ENCODE measurements at places on chromosomes 1 and 21.

DNA sequence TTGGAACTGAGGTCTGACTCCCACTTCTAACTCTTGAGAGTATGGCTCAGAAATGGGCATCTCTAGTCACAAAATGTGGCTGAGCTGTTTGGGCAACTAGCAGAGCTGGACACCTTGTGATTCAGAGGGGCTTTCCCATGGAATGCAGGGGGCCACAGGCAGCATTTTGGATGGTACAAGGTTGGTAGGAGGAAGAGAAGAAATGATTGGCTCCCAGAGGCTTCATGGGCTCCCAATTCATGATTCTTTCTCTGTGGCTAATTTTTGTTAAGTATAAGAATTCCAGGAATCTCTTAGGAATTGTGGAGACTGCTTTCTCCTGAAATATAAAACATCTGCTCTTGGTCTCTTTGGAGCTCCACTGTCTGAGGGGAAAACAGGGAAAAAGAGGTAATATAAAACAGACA, 49.7 kb downstream of the PBX1 start:
- no peak for DNase-seq

GRCh38 chr1:181479137-181479745, 4.1 kb upstream of the CACNA1E start:
- DNase-seq, result peak; percentile 47

- peak; percentile 30 for DNase-seq
These were observed 3.1 kb downstream of the ACTA1 start for GRCh38 chr1:229430761-229431283.

- no peak for DNase-seq
These were observed 157.8 kb upstream of the JUN start for GRCh38 chr1:58941471-58942289.

GRCh38 chr21:44834231-44834950, 16.5 kb upstream of the SUMO3 start:
- DNase-seq, result no peak

DNA sequence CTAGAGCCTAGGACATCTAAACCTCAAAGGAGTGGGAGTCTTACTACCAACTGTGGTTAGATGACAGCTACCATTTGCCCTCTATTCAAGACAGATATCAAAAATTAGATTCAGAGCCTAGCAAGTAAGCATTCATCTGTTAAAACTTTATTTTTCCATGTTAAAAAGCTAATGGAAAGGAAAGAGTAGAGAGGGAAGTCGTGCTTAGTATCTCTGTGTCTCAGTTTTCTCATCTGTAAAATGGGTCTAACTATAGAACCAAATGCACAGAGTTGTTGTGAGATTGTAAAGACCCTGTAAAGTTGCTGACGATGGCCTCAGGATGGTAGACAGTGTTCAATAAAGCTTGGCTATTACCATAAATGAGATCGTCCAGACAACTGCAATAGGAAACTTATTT, 428.5 kb upstream of the RUNX1 start:
- no peak for DNase-seq

- no peak for DNase-seq
These were observed 356.8 kb upstream of the B3GALT2 start for GRCh38 chr1:193543259-193543658.

DNA sequence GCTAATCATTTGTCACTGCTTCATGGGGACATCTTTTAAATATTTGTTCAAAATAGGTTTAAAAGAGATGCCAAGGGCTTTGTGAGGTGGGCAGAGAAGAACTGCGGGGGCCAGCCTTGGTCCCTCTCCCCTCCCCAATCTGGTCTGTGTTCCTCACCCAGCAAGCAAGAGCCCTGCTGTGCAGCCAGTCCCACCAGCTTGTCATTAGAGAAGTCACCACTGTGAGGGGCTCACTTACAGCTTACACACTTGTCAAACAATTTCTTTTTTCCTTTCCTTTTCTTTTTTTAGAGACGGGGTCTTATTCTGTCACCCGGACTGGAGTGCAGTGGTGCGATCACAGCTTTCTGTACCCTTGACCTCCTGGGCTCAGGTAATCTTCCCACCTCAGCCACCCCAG, 10.4 kb upstream of the CDK18 start:
- no peak for DNase-seq

DNA sequence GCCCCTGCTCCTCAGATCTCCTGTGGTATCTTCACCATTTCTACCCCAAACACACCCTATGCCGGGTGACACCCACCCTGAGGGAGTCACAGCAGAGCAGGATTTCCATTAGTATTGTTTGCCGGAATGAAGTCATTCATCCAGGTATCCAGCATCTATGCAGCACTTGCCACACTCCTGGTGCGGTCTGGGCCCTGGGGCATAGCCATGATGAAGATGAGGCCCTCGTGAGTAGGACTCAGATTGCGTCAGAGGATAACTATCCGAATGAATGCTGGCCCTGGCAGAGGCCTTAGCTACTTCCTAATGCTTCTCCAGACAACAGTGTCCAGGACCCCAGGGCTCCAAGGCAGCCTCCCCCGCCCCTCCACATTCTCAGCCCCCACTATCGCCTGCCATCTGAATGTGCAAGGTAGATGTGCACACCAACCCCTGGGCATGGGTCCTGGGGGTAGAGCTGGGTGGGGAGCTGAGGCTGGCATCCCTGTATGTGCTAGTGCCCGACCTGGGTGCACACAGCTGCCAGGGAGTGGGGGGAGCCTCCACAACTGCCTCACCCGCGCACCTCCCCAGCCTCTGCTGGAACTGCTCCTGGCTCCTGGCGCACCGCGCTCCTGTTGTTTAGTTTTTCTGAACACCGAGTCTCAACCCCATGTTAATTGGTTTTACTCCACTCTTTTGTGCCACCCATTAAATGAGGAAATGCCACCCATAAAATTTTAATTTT, 25.5 kb upstream of the ZC3H12A start:
- DNase-seq, result no peak

DNA sequence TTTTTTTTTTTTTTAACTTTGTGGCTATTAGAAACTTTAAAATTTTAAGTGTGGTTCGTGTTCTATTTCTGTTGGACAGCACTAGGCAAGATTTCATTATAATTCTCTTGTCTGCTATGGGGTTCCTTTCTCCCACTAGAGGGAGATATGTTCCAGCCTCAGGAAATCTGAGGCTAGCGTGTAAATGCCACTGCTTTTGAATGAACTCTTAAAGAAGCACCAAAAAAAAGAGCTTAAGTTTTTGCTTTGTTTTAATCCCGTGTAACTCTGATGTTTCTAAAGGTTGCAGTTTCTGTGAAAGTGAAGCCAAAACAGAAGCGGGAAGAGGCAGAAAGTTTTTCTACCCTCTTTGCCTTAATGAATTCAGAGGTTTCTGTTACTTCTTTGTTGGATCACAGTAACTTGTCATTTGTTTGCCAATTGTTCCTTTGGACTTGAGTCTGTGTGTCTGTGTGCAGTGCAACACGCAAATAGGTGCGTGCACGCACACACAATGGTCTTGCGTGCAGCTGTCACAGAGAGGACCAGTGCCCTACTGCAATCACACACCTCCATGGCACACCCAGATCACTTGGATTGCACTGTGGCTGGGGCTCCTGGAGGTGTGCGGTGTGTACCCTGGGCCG, 32.3 kb downstream of the HHAT start:
- peak; percentile 37 for DNase-seq

- DNase-seq, result no peak
These were observed 60.7 kb downstream of the LRRC8D start for GRCh38 chr1:89881415-89882058.

DNA sequence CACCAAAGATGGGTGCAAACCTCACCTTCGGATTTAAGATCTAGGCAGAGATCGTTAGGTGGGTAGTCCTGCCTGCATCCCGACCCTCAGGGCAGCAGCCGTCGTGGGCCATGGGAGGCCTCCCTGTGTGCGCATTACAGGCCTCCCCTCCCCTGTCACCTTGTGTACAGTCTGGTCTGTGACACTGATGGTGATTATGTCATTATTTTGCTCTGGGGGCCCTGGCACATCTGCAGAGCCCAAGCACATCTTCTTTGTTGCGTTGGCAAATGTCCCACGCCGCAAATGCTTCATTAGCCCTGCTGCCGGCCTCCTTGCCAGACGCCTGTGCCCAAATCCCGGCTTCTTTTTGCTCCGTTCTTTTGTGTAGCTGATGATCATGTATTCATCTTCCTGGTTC, 31.7 kb downstream of the PROX1 start:
- no peak for DNase-seq

DNA sequence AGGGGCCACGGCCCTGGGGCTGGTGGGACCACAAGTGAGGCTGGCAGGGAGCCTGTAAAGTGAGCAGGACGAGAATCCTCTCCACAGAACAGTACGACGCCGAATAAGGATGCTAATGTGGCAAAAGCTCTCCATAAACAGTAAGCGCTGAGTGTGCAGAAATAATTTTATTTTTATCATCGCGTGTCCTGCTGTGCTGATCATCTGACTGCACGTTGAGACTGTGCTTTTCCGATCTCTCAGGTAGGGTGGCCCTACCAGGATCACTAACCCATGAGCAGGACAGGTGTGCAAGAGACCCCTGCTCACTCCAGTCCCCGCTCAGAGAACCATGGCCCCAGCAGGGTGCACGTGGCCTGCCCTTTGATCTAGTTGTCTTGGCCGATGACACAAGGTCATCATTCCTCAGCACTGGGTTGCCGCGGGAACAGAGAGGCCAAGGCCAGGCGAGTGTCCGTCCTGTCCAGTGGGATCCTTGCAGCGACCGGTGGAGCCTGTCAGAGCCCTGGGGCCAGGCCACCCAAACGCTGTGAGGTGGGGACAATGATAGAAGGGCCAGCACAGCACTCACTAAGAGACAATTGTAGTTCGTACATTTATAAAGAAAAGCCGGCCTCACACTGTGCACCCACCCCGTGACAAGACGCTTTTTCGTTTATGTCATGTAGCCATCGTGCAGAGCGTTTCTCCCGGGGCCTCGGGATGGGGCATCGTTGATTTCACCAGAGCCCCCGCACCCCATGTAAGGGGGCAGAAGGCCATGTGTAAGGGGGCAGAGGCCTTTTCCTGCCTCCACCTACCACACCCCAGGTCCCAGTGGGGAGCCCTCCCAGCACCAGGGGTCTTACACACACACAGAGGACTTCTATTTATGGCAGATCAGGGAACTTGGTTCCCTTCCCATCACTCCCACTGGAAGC, 52.7 kb upstream of the ADARB1 start:
- no peak for DNase-seq

Measured in brain microvascular endothelial cell (primary cell).